Stimulated activated CD8-positive, alpha-beta memory T cell treated with anti-CD3 and anti-CD28 coated beads, Interleukin-2, amount 100 ng/mL, for 48 hours (primary cell): ENCODE measurements at places on chromosomes 11 and 22.

GRCh38 chr11:132993991-132994502 is 538.3 kb downstream of the OPCML start:
- no peak for DNase-seq

- DNase-seq: no peak
Observed at GRCh38 chr11:8631395-8632118, 37.5 kb upstream of the STK33 start.

GRCh38 chr11:62071408-62071807 is 52.4 kb upstream of the INCENP start:
- DNase-seq: no peak

- no peak for DNase-seq
Observed at GRCh38 chr11:134407923-134408322, 4.1 kb downstream of the B3GAT1 start.

DNA sequence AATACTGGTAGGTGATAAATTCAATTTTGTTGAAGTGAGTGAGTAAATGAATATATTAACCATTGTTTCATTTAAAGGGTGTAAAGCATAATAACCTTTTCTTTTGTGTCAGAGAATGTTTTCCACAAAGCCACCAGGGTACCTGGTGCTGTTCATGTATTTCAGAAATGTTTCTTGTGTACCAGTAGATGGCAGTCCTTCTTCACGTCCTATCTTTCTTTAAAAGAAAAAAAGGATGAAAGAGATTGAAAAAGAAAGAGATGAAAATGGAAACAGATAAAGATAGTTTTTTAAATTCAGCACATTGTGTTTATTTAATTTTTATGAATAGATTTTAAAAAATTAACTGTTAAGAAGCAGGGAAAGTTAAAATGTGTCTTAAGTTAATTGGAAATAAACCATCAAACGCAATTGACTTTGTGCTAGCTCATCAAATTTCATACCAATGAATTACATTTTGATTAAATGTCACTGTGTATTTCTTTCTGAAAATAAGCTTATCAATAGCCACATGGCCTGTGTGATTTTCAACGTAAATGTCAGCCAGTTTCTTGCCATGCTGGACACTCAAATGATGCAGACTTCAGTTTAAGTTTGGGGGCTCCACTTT is 65.5 kb upstream of the CHORDC1 start:
- no peak for DNase-seq

GRCh38 chr22:41028841-41029240 is 63.6 kb upstream of the EP300 start:
- no peak for DNase-seq

GRCh38 chr11:62560566-62561103 is 13.1 kb downstream of the EEF1G start:
- DNase-seq: peak; percentile 61

GRCh38 chr11:15667127-15667725 is 552.5 kb downstream of the INSC start:
- DNase-seq: no peak

GRCh38 chr11:15258433-15259165 is 143.9 kb downstream of the INSC start:
- DNase-seq: no peak

DNA sequence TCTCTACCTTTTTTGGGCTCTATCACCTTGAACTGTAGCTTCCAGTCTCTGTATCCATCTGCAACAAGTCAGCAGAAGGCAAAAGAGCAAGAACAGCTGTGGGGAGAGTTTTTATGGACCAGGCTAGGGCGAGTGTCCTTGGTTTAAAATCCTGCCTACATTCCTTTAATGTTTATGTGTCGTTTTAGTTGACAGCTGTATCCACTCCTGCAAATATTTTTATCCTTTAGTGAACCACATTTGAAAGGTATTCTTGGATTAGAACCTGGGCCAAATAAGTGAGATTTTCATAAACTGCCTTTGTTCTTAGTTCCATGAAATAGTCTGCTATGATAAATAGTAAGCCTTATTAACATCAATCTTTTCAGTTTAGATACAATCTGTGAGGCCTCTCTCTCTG is 712.2 kb downstream of the ETS1 start:
- no peak for DNase-seq

- no peak for DNase-seq
Observed at GRCh38 chr11:57466680-57467079, 6.4 kb downstream of the RTN4RL2 start.

DNA sequence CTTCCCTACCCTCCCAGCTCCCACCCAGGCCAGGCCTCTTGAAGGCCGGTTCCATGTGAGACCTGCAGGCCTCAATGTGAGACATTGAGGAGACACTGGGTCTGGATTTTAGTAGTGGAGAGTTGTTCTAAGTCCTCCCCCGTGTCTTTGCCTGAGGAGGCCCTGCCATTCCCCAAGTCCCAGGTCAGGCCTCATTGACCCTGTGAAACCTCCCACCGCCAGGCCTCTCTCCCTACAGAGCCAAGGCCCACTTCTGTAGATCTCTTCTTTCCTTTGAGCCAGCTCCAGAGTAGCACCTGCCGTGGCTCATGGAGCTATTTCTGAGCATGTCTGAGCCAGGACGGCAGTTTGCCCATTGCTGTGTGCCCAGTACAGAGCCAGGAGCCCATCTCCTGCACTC is 1419.6 kb downstream of the TBC1D22A start:
- DNase-seq: no peak

DNA sequence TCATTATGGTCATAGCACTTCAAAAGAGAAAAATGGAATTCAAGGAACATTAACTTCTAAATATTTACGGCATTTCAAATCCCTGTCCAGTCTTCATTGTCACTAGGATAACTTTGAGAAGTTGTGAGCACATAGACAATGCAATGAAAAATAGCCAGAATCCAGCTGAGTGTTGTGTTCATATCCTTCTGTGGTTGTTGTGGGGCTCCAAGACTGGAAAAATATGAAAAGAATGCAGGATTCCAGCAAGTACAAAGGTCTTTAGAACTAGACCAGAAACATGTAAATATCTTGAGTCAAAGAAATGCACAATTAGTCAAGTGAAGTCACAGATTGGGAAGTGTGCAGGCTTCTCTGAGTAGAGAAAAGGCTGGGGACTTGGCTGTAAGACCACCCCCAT is 68.7 kb downstream of the WT1 start:
- DNase-seq: no peak

- no peak for DNase-seq
Observed at GRCh38 chr11:57095896-57096295, 85.9 kb upstream of the LRRC55 start.

- no peak for DNase-seq
Observed at GRCh38 chr11:95149651-95150364, 60.2 kb downstream of the ENDOD1 start.

DNA sequence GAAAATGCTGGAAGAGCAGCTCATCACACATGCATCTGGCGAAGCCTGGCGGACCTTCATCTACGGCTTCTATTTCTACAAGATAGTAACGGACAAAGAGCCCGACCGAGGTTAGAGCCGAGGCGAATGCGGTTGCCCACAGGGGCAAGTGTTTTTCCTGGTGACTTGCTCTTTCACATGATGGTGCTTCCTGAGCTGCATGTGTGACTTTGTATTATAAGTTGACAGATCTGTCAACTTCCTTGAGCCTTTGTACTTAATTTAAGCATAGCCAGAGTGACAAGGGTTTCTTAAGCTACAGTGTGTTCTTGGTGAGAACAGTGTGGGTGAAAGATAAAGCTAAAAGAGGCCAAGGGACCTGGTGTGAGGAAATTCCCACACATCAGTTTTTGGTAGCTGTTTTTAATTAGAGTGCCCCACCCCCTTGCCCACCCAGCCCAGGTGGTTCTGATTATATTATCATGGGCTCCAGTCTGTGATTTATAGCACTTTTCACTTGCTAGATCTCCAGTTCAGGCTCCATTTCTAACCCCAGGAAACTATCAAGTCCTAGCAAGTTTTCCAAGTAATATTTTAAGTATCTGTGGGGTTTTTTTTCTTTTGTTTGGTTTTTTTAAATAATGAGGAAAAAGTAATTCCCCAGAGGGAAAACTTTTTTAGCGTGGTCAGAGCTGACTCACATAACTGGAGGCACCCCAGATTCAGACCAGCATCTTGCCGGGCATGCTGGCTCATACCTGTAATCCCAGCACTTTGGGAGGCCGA is 68.0 kb upstream of the YWHAH start:
- no peak for DNase-seq

- DNase-seq: no peak
Observed at GRCh38 chr11:44198146-44198724, 102.8 kb downstream of the EXT2 start.

- peak; percentile 49 for DNase-seq
Observed at GRCh38 chr22:38873469-38874411, 1.7 kb upstream of the CBX6 start.

DNA sequence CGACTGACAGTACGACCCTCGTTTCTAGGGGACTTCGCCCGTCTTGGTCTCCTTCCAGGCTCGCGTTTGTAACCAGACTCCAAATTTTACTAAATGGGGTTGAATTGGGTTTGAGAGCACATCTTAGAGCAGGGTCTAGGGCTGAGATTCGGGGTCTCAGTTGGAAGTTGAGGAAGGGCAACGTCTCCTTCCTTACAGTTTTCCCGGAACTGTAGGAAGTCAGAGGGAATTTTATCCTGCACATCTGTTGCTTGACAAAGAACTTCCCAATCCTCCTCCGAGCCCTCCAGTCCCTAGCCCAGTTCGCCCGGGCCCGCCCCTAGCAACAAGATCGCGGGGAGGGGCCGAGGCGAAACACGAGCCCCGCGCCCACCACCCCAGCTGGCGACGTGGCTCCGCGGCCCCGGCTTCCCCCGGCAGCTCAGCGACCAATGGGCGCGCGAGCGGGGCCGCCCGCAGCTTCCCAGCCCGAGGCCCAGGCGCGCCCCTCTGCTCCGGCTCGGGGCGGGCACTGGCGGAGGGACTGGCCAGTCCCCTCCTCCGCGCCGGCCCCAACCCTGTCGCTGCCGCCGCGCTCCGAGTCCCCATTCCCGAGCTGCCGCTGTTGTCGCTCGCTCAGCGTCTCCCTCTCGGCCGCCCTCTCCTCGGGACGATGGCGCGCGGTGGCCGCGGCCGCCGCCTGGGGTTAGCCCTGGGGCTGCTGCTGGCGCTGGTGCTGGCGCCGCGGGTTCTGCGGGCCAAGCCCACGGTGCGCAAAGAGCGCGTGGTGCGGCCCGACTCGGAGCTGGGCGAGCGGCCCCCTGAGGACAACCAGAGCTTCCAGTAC is at the start of gene RCN1:
Gene RCN1, plus strand, starts transcription at position 530 of the 826 bp plus-strand sequence. Its CDS starts 123 bp downstream, at position 653.
- DNase-seq: peak; percentile 18
